ENCODE measurements at places on chromosomes 6 and 20.

DNA sequence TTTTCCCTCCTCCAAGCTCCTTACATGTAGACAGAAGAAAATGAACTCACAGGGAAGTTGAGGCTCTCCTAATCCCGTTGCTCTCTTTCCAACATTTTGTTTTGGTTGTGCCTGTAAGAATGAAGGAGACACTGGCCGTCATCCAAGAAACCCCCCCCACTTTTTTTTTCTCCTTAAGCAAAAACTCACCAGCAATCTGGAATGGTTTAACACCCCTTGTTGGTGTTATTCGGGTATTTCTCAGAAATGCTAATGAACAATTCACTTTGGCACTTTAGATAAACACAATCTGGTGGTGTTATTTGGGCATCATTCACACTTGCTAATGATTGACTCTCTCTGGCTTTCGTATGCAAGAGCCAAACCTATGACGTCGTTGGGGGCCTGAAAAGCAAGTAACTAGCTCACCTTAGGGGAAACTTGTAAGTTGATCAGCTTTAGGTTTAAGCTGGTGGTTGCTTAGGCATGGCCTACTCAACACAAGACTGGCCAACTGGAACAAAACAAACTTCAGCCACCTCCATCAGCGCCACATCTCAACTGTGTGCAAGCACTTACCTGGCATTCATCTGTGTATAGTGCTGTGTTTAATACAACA lies 24.3 kb upstream of the OLIG3 start:
- no peak for DNase-seq

DNA sequence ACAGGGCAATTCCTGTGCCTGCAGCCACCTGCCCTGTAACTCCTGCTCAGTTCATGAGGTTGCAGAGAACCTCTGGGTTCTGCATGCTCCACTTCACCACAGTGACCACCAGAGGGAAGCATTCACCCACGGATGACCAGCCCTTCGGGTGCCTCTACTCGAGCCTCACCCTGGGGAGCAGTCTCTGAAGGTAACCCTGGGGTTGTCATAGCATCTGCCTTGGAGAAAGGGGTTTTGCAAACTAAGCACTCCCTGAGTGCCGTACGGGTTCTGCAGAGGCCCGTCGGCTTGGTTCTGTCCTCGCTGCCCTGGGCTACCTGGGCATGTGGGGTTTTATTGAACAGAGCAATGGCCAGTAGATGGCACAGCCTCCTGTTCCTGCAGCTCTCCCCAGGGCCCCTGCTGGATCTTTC lies 10.2 kb upstream of the CST5 start:
- DNase-seq = peak; percentile 15

DNA sequence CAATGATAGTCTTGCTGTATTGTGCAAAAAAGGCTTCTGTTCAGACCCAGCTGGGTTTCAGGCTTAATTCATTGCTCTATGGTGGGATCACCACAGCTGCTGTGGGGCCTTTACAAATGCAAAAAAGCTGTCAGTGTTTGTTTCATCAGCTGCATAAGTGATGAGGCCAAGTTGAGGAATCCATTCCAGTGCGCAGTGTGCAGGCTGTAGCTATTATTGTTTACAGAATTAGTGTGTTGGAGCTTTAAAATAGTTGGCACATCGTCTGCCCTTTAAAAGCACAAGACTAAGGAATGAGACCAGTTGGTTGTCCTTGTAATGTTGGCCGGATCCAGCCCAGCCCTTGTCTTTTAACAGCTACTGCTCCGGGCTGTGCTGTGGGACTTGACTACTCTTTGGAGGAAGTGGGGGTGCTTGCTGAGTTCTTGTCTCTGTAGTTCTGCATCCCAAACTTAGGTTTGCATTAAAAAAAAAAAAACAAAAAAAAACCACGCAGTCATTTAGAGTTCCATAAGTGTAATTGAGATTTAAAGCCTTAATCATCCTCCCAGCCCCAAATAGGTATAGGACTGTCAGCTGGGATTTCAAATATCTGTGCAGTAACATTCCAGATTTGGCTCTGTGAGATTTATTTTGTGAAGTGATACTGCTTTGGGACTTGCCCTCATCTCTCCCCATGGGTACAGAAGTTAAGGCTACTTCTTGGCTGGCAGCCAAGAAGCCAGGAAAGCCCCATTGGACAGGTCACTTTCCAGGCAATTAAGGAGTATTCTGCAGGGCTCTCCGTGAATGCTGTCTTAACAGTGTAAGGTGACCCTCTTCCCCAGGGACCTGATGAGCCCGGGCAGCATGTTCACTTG lies 19.3 kb downstream of the JARID2 start:
- DNase-seq = no peak

DNA sequence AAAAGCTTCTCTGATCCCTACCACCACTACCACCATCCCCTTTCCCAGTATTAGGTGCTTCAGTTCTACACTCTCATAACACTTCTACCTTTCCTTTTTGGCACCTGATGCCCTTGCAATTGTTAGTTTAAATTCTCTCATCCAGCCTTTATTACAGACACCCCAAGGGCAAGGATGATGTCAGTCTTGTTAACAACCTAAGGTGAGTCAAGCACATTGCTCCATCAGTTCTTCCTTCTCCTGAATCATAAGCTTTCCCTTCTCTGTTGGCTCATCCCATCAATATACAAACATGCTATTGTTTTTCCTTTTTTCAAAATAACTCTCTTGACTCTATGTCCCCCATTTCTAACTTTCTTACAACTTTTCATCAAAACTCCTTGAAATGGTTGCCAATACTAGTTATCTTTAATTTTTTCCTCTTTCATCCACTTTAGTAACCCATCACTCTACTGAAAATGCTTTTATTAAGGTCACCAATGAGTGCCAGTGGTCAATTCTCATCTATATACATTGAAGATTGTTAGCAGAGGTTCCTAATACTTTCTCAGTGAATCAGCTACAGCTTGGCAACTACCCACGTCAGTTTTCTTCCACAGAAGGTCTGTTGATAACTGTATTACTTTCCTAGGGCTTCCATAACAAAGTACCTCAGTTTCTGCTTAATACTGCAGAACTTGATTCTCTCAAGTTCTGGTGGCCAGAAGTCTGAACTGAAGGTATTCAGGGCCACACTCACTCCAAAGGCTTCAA lies 97.1 kb upstream of the FLRT3 start:
- peak; percentile 77 for DNase-seq

DNA sequence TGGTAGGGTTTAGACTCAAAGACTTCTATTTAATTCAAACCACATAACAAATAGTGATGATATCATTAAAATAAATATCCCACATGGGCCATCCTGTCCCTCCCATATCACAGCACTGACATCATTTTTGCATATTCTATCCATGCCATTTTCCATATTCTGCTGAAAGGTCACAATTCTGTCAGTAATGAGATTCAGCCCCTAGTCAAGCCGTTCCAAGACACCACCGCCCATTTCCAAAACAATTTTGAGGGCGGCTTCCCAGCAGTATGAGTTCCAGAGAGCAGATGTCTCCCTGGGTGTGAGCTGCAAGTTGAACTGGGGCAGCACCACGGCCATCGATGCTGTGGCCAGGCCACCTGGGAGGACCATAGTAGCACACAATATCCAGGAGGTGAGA lies 65.1 kb upstream of the PLEKHG1 start:
- DNase-seq = no peak

- DNase-seq = no peak
Observed at GRCh38 chr20:37382482-37383120, 36.7 kb downstream of the SRC start.

GRCh38 chr6:112202639-112203341 lies 51.6 kb downstream of the LAMA4 start:
- DNase-seq = no peak

- no peak for DNase-seq
Observed at GRCh38 chr6:154506582-154506981, 3.9 kb downstream of the CNKSR3 start.

- DNase-seq = no peak
Observed at GRCh38 chr6:75747152-75747992, 1.7 kb upstream of the MYO6 start.
